ENCODE measurements at places on chromosomes 16 and 17.

- DNase-seq = no peak
Measured at GRCh38 chr16:86033971-86034370, 135.0 kb downstream of the IRF8 start.

DNA sequence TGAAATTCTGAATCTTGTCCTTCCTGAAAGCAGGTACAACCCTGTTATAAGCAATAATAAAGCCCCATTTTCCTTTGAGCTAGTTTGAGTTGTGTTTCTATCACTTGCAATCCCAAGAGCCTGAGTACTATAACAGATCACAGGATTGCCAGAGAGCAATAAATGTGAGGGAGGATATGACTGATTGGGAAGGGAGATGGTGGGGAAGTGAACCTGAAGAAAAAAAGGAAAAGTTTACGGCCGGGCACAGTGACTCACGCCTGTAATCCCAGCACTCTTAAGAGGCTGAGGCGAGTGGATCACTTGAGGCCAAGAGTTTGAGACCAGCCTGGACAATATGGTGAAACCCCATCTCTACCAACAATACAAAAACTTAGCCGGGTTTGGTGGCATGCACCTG, 80.4 kb downstream of the COX10 start:
- DNase-seq = no peak

DNA sequence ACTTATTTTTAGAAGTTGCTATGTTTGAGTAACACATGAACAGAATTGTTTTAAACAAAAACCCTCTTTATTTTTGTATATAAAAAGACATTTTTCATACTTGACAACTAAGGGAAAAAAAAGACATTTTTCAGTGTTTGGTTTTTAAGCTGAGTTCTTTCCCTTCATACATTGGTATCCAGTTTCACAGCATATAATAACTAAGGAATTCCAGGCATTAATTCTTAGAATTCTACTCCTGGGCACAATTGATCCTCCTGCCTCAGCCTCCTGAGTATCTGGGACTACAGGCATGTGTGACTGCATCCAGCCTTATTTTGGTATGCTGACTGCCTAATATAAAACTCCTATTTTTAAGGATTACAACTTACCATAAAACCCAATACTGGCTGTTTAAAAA, 8.4 kb downstream of the FBXO47 start:
- DNase-seq = no peak

DNA sequence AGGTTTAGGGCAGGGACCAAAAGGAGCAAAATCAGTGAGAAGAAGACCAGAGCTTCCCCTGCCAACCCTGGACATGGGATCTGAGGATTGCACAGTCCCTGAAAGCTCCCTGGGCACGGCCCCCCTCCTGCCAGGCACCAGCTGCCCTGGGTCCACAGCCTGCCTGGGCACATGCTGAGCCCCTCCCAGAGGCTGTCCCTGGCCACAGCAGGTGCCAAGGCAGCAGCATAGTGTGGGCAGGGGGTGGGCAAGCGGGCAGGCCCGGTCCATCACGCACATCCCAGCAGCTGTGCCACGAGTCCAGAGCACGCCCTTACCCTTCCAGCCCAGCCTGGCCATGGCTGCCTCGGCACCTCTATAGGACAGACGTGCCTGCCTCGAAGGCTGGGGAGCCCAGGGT, 12.7 kb downstream of the SCN4A start:
- DNase-seq = no peak

DNA sequence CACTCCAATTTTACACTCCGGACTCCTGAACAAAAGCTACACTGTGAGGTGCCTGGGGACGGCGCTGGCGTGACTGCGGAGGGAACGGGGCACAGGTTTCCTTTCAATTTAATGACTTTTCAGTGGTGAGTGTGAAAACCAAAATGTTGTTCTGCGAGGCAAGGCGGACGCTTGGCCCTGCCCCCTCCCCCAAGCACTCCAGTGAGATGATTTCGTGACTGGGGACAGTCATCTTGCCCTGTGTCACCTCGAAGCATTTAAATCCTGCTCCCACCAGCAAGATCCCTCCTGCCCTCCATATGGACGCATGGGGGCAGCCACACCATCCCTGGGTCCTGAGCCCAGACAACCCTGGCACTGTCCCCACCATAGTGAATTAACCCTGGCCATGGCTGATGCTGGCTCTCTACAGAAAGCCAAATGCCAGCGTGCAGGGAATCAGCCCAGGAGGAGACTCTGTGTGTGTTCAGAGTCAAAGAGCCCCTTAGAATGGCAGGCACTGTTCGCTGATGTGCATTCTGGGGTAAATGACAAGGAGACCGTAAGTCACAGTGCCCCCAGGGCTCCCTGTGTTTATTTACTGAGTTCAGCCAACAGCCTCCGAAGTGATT, 41.0 kb downstream of the C16orf95 start:
- no peak for DNase-seq

GRCh38 chr17:27351759-27352158, 57.8 kb downstream of the WSB1 start:
- DNase-seq = no peak

GRCh38 chr16:30527635-30528178, 1.3 kb upstream of the ZNF768 start:
- no peak for DNase-seq

DNA sequence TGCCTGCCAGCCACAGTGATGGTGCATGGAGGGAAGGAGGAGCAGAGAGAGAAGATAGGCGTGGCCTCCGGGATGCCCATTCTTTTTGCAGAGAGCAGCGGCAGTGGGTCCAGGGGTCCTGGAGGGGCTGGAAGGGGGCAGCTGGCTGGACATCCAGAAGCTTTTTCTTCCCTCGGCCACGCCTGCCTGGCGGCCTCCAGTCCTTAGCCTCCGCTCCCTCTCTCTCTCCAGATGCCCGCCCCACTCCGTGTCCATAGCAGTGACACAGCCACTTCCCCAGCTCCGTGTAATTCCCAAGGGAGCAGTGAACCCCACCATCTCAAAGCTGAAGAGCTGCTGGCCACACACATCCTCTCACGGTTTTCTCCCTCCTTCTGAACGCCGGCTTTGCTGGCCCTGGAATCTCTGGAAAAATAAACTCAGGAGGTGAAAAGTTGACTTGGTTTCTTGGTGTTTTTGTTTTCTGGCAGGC, 26.3 kb upstream of the CDC42EP4 start:
- DNase-seq = no peak
